ENCODE measurements at places on chromosomes 13 and 19.
A peak's percentile ranks its signal among the peaks of the same experiment; 100 is the strongest.

GRCh38 chr13:86710896-86711295 is 911.7 kb upstream of the SLITRK6 start:
- DNase-seq: no peak

GRCh38 chr13:78182813-78183212 is 264.2 kb upstream of the EDNRB start:
- no peak for DNase-seq

GRCh38 chr19:39506944-39507714 is 7.8 kb upstream of the SELENOV start:
- no peak for DNase-seq

- DNase-seq: no peak
Measured at GRCh38 chr19:35108730-35109129, 6.9 kb upstream of the FXYD3 start.

DNA sequence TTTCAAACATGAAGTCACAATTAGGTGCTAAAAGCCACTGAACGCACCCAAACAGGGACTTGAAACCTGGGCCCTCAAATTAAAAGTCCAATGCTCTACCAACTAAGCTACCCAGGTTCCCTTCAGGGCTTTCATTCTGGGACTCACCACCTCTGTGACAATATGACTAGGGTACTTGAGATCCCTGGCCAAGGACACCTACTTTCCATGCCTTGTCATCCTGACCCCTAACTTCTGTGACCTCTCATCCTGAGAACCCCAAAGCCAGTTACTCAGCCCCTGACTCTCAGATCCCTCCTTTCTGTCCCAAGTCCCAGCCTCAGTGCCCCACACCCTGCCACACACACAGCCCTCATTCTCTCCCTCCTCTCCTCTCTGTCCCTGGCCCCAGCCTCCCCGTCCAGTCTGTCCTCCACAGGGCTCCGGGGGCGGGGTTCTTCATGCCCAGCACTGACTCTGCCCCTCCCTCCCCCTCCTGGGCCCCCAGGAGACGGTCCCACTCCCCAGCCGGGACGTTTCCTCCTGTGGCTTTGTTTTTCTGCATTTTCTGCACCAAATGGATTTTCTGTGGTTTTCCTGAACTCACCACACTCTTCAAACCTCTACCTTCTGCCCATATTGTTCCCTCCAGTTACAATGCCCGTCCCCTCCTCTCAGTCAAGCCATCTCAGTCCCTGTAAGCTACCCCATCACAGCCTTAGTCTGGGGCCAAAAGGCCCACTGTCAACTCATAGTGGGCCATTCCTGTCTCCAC is 7.0 kb downstream of the RCN3 start:
- DNase-seq: no peak

DNA sequence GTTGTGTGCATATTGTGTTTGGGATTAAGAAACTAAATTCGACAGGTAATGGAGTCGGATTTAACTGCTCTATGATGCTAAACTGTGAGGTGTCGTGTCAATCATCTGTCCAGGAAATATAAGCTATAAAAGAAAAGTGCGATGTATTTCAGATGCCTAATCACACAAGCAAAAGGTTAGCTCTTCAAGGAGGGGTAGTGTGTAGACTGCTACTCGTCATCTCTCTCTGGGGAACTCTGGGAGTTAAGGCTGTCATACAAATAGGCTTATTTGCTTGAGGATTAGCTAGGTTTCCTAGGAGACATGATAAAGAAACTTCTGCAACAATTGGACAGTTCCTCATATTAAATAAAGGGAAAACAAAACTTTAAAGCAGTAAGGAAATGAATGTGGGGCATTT is 462.1 kb downstream of the OLFM4 start:
- DNase-seq: no peak

GRCh38 chr19:35115177-35115951 is at the start of gene FXYD3:
Gene FXYD3, plus strand, starts transcription at chr19:35115823. Its CDS starts 3,554 bp downstream, at chr19:35119377.
- no peak for DNase-seq

- DNase-seq: no peak
Measured at GRCh38 chr13:73179650-73180274, 121.0 kb downstream of the KLF5 start.

DNA sequence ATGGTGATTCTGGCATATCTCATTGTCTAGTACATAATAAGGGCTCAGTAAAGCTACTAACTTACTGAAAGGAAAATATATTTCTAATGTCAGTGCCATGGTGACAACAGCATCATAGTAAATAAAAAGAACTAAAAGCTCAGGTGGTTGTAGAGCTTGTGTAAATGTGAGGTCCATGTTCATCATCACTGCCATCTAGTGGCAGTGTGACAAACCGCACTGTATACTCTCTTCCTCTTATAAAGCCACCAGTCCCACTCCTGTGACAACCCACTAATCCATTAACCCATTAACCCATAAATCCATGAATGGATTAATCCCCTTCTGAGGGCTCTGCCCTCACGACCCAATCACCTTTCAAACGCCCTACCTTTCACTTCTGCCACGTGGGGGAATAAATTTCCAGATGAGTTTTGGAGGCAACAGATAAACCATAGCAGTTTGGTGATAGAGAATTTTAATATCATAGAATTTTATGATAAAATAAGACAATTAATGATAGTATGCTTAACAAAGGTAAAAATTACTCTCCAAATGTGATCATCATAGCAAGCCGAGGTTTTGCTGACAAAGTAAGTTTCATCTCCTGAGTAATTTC is 160.4 kb upstream of the SGCG start:
- DNase-seq: no peak

DNA sequence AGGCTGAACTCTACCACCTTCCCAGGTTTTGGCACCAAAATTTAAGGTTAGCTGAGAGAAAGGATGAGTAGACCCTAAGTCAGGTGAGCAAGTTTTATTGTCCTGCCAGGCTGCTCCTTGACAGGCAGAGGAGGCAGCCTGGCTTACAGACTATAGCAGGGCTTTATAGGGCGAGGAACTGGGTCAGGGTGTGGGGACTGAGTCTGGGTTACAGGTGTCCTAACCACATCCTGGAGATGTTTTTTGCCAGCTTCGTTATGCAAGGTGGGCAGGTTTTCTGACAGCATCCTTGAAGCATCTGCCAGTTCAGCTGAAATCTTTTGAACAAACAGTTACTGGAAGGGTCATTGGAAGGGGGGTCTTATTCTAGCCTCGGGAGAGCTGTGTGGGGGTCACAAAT is 905.7 kb upstream of the SLITRK5 start:
- DNase-seq: no peak

GRCh38 chr13:51271528-51272085 is 49.4 kb downstream of the FAM124A start:
- DNase-seq: no peak

GRCh38 chr13:101714195-101714594 is 261.7 kb downstream of the ITGBL1 start:
- DNase-seq: no peak

- DNase-seq: no peak
Measured at GRCh38 chr19:33461256-33462111, 60.1 kb downstream of the PEPD start.

DNA sequence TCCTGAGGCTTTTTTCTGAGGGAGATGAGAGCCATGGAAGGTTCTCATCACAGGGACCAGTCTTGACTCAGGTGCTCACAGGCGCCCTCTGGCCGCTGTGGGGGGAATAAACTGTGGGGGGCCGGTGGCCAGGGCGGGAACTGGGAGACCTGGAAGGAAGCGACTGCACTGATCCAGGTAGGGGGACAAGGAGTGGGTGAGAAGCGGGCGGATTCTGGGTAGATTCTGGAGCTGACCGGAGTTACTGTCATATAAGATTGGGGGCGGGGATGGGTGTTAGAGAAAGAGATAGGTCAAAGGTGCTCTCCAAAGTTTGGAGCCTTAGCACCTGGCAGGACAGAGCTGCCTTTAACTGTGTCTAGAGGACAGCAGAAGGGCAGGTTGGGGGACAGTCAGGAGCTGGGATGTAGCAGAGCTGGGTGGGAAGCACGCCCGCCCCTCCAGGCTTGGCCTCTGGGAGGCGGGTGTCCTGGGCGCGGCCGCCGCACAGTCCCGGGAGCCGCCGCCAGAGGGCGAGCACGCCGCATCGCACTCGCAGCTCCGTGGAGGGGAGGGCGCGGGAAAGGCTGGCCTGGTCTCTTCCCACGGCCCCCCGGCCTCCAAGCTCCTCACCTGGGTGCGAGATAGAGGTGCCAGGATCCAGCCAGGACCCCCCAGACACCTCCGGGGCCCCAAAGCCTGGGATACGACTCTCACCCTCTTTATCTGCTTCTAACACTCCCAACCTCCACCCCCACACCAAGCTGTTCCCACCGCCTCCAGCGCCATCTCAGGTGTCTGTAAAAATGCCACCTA is 4.2 kb upstream of the DAND5 start:
- DNase-seq: peak; percentile 66

All from effector CD4-positive, alpha-beta T cell (primary cell).